Hypothalamus (tissue), 51 donors: ENCODE measurements at places on chromosomes 2 and 18.

DNA sequence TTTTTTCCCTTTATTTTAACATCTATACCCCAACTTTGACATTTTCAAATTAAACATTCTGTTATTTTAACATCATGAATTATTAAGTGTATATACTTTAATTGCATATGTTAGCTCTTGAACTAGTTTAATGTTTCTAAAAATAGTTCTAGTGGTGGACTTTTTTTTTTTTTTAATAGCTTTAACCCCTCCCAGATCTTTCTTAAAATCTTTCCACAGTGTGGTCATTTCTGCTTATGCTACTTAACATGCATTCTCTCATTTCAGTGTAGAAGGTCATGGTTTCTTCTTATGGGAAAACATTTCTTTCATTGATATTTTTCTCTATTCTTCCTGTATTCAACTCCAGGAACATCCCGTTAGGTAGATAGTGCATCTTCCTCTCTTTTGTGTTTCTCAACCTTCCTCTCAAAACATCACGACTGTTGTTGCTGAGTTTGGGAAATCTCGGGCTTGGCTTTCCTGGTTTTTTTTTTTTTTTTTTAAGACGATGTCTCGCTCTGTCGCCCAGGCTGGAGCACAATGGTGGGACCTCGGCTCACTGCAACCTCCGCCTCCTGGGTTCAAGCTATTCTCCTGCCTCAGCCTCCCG, 849 bp upstream of the TMEM18 start:
- no peak for DNase-seq

GRCh38 chr2:102060047-102060446, 68.3 kb downstream of the IL1R2 start:
- DNase-seq = no peak

GRCh38 chr2:239386001-239386670, 14.7 kb downstream of the HDAC4 start:
- DNase-seq = no peak

DNA sequence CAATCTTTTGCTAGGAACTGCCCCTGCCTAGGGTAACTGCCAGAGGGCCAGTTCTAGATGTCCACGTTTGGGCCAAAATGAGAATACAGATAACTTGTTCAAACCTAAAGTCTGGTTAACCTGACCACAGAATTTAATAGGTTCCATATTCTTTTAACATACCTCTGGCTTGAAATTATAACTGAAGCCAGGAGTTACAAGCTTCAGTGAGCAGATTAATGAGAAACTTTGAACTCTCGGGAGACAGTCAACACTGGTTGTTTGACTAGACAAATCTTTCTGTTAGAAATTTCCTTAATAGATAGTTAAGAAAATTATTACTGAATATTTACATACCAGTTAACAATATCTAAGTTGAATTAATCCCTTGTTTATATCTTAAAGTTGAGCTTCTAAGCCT, 110.0 kb upstream of the KLF7 start:
- DNase-seq = no peak

DNA sequence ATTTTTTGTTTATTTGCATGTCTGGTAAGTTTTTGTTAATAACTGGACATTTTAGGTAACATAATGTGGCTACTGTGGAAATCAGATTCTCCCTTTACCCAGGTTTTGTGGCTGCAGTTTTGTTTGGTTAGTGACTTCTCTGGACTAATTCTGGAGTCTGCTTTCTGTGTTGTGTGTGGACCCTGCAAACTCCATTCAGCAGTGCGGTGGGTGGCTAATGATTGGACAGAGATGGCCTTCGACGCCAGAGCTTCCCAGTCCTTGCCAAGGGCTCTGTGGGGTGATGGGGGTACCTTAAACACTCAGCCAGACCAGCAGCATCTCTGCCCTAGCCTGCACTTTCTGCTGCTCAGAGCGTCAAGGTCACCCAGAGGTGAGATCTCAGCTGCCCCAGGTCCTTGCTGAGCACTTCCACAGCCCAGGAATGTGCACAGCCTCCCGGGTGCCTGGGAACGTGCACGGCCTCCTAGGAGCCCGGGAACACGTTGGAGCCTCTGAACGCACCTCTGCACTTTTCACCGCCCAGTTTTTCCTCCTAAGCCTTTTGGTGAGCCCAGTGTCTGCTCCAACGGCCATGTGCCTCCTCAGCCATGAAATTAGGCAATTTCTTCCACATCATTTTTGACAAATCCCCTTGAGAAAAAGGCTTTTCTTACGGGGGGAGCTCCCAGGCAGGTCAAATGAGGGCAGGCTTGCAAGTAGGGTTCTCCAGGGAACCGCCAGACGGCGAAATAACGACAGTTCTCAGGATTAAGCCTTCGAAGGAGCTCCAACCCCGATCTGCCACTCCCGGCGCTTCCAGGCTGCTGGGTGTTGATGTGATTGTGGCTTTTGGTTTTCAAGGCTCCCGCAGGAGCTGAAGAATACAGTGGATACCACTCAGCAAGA, 35.2 kb upstream of the KLF11 start:
- DNase-seq = no peak

- DNase-seq = no peak
Measured at GRCh38 chr18:41645589-41646360, 309.3 kb upstream of the PIK3C3 start.

DNA sequence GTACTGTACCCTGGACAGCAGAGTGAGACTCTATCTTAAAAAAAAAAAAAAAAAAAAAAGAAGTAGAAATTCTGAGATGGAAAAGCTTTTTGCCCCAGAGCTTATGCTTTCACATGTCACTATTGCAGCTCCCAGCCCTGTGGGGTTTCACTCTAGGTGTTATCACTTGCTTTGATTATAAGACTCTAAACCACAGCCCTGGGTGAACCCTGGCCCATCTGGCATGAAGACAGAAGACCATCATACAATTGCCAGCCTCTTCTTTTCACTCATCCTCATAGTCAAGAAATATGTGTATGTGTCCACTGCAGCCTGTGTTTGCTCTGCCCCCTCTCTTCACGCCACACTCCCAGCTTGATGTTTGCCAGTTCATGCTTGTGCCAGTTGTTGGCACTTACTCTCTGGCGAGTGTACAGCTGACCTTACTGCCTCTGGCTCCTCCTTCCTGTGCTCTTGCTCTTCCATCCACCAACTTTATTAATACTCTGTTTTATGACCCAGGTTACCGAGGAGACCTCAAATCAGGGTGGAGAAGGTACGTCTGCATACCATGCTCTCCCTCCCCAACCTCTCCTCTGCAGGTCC, 136.7 kb upstream of the NCK2 start:
- DNase-seq = no peak

GRCh38 chr2:137508739-137509384, 455.4 kb upstream of the HNMT start:
- DNase-seq = no peak

DNA sequence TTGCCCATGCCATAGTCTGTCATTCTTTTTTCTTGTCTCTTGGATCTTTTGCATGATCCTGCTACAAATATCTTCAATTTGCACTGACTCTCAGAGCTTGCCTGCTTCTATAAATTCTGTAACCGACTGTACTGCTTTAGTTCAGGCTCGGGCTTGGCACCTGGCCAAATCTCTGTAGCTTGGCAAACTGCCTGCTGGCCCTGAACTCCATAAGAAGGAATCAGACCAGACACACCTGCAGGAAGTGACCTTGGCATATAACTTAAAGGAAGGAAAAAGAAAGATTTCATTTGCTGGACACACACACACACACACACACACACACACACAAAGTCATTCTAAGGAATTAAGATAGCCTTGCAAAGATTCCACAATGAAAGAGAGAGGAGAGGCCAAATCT, 291.2 kb upstream of the DDX18 start:
- DNase-seq = no peak

- peak; percentile 38 for DNase-seq
Measured at GRCh38 chr2:237980087-237980486, 13.3 kb downstream of the UBE2F start.

GRCh38 chr2:181252262-181253148, 204.7 kb upstream of the ITGA4 start:
- DNase-seq = no peak

- no peak for DNase-seq
Measured at GRCh38 chr2:132586101-132586511, 83.9 kb downstream of the LYPD1 start.

- DNase-seq = no peak
Measured at GRCh38 chr18:21820033-21820810, 79.6 kb downstream of the MIB1 start.

DNA sequence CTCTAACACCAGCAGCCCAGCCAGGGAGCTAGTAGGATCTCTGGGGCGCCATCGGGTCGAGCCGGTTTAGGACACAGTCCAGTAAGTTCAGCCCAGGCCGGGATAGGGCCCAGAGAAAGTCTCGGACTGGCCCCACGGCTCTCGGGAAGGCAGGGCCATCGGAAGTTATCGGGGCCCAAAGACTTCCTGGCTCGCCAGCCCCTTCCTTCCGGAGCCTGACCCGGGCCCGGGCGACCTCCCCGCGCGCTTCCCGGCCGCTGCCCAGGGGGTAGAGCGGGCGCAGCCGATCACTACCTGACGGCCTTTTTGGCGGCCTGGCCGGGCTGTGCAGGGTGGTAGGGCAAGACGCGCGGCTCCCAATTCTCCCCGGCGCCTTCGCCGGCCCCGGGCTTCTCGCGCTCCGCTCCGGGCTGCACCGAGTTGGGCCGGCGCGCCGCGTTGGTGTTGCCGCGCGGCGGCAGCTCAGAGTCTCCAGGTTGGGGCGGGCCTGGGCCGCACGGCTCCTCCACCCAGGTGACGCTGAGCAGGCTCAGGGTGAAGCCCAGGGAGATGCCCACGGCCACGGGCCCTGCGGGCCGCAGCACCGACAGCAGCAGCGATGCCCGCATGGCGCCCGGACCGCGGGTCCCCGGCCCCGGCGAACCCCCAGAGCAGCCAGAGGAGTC, 546 bp downstream of the CHPF start:
- no peak for DNase-seq

DNA sequence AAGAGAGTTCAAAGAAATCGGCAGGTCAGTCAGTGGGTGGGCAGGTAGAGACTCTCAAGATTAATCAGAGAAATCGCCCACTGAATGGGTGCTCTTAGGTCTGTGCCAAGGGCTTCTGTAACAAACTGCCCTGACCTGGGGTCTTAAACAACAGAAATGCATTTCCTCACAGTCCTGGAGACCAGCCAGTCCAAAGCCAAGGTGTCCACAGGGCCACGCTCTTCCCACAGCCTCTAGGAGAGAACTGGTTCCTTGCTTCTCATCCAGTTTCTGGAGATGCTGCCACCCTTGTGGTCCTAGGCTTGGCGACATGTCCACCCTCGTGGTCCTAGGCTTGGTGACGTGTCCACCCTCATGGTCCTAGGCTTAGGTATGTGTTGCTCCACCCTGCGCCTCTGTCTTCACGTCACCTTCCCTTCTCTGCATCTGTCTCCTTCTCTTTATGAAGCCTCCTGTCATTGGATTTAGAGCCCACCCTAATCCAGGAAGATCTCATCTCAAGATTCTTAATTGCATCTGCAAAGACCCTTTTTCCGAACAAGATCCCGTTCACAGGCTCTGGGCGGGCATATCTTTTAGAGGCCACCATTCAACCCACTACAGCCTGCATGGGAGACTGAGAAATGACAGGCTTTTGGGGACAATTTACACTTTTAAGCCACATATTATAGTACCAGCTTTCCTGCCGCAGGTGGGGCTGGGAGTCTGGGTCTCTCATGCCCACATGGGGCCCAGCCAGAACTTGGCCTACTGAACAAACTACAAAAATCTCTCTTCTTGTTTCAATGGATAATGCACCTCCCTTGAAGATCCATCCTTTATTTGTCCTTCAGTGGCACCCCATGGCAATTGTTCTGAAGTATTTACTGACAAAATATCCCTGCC, 161.3 kb downstream of the ASB1 start:
- no peak for DNase-seq

DNA sequence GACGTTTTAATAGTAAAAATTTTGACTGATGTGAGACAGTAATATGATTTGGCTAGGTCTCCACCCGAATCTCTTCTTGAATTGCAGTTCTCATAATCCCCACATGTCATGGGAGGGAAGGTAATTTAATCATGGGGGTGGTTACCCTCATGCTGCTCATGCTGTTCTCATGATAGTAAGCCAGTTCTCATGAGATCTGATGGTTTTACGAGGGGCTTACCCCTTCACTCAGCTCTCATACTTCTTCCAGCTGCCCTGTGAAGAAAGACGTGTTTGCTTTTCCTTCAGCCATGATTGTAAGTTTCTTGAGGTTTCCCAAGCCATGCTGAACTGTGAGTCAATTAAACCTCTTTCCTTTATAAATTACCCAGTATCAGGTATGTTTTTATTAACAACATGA, 327.0 kb upstream of the CDH7 start:
- DNase-seq = no peak

DNA sequence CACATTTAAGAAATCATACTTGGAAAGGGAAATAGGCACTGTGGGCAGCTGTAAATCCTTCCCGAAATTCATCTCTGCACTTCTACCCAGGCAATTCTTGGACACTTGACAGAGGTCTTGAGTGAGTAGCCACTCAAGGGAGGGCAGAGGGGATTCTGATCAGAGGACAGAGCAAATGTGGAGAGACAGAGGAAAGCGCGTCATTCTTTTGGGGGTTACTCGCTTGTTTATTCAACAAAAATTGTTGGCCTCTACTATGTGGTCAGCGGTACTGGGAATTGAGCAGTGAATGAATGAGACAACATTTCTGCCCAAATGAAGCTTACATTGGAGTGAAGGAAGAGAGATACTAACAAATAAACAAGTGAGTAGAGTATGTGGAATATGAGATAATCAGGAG, 41.4 kb upstream of the YES1 start:
- DNase-seq = no peak

GRCh38 chr2:197216361-197216979, 94.1 kb downstream of the ANKRD44 start:
- no peak for DNase-seq
